ENCODE measurements at places on chromosomes 5 and 9. TPM values are rescaled to one million over a fixed set of nuclear protein-coding genes. Genes with fewer than 3 reads are reported as not detected.

PCDHGB1 gene
- not detected for total RNA-seq

IL33 gene
- not detected for total RNA-seq

FIBCD1 gene
- not detected for total RNA-seq

PDLIM4 gene
- not detected for total RNA-seq

FGF1 gene
- total RNA-seq, result not detected

TENT4A gene
- 51.9 TPM for total RNA-seq

C5orf52 gene
- not detected for total RNA-seq

PCDHGB5 gene
- 0.14 TPM for total RNA-seq

MYO10 gene
- total RNA-seq, result not detected

SYK gene
- total RNA-seq, result 1.1 TPM

PCA3 gene
- not detected for total RNA-seq

SPINK1 gene
- not detected for total RNA-seq

NR2F1 gene
- not detected for total RNA-seq

IL5 gene
- not detected for total RNA-seq

DNA sequence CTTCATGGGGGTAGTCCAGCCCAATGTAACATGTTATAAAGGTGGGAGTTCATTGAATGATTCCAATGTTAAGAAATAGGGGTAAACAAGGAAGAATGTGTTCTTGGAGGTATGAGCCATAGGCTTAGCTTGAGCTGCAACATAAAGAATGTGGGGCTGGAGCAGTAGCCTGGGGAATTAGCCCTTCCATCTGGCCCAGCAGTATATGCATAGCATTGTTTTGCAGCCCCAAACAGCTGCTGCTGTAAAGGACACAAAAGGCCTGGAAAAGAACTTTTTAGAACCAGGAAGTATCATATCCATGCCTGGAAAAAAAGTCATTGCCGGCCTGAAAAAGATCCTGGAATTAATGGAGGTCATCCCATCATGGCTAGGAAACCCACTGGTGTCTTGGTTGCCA, 55.8 kb upstream of the SMARCA2 start:
- DNase-seq, result no peak

DNA sequence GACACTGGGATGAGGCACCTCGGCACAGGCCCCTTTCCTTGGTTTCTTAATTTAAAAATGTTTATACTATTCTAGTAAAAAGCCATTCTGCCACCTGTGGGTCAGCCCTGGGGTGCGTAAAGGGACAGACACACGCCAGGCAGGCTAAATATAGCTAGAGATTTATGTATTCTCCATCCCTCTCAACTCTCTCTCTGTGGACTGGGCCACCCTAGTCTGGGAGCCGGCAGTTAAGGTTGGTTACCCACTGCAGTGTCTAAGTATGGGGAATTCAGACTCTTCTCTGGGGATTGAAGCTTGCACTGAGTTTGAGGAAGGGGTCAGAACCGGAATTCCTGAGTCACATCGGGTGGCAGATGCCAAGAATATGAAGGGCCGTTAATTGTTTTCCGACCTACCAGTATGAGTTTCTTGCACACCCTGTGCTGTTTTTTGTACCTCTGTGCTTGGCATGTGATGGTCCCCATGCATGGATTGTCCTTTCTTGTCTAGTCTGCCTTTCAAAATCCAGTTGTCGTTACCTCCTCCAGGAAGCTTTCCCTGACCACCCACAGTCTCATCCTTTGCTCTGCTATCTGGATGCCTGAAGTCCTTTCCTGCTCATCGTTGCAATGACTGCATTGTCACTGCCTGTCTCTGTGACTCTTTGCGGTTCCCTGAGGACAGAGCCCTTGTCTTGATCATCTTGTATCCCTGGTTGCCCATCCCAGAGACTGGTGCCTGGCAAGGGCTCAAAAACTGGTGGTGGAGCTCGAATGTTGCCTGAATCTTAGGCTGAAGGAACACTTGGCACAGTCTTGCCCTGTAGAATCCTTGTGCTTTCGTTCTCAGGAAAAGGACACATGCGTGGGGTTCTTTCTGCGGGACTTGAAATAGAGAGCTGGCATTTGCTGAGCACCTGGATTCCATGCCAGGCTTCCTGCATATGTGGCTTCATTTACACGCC, 2.1 kb downstream of the NEURL1B start:
- DNase-seq, result no peak

GRCh38 chr5:90476391-90476790, 1.7 kb downstream of the POLR3G start:
- DNase-seq, result no peak

- no peak for DNase-seq
Measured at GRCh38 chr9:97978371-97979130, 4.6 kb upstream of the ANP32B start.

DNA sequence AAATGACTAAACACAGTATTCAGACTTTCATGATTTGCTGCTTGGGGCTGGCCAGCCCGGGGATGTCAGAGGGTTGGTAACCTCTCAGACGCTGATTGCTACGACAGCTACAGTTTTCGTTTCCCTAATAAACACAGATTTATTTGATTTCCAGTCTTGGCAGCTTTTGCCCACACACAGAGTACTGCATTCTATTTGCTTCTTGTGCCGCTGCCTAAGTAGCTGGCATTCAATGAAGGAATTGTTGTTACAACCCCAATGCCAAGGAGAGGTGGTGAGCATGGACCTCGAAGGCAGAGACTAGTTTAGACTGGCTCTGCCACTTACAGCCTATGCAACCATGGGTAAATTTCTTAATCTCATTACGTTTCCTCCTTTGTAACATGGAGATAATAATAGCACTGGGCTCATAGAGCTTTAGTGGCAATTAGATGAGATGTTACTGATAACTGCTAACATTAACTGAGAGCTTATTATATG, 247.1 kb upstream of the PANK3 start:
- DNase-seq, result no peak

- DNase-seq, result no peak
Measured at GRCh38 chr5:101785090-101785489, 511.0 kb downstream of the SLCO4C1 start.

DNA sequence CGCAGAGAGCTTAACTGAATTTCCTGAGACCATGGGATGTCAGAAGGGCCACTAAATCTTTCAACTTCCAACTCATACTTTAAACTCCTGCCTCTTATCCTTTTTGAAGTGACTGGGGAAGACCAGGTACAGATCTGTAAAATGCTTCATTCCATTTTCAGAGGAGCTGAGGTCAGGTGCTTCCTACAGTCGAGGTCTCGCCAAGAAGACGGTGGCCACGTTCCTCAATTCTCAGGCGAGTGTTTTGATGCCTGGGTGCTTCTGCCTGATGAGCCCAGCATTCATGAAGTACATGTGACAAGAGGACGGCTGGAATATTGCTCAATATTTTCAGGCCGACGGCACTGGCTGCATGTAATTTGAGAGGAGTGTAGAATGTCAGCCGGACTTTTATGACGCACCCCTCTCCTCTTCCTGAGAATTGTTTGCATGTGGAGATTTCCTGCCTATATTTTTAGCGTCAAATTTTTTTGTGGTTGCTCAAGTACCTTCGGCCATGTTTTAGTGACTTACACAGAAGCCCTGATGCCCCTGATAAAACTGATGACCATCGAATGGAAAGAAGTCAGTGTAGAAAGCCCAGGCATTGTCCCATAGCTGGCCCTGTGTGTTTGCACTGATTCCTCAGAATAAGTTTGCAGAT, 38.8 kb upstream of the GLRX start:
- no peak for DNase-seq

DNA sequence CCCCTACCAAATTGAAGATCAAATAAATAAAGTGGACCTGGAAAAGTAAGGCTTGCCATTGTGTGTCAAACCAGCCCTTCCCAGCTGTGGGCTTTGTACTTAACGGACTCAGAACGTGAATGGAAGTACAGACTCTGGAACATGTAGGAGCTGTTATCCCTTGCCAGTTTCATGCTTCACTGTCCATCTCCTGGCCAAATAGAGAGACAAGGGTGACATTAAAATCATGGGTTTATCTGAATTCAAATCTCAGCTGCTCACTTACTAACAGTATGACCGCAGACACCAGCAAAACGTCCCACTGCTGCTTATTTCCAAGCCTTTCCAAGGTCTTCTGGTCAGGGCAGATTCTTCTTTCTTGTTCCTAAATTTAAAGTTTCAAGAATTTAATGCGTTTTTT, 52.2 kb downstream of the EXOSC2 start:
- no peak for DNase-seq

- no peak for DNase-seq
Measured at GRCh38 chr9:108521063-108521590, 334.7 kb downstream of the ACTL7B start.

DNA sequence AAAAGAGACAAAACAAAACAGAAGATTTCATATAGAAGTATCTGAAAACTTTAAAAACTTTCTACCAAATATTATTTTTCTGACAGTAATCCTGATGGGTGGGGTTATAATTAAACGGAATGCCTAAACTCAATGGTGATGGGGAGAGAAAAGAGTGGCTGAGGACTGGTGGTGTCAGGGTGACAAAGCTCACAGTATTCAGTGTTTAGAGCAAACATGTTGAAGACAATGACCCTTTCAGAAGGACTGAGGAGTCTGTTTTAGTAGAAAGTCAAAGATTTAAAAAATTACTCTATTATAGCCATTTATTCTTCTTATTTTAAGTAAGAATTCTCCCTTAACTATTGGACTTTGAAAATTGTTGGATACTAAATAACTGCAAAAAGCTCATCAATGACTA, 1144.0 kb downstream of the TAF11L14 start:
- no peak for DNase-seq

- DNase-seq, result no peak
Measured at GRCh38 chr9:35976726-35977125, 18.8 kb upstream of the OR2S2 start.

DNA sequence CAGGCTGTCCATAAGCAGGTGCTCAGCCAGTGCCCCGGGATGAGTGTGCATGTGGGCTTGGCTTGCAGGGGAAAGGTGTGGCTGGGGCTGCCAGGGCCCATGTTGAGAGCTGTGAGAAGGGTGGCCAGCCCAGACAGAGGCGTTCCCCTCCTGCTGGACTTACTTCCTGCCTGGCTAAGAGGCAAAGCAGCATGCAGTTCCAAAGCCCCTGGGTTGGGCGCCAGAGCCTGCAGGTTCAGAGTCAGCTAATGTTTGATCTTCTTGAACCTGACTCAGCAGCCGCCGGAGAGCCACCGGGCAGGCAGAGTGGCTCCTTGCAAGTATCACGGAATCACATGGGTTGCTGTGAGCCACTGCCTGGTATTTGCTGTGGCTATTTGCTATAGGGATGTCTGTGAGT, 168.4 kb upstream of the MAP1B start:
- no peak for DNase-seq

- no peak for DNase-seq
Measured at GRCh38 chr5:158287643-158288271, 428.8 kb upstream of the CLINT1 start.

- no peak for DNase-seq
Measured at GRCh38 chr5:77774981-77775789, 954 bp downstream of the TBCA start.

DNA sequence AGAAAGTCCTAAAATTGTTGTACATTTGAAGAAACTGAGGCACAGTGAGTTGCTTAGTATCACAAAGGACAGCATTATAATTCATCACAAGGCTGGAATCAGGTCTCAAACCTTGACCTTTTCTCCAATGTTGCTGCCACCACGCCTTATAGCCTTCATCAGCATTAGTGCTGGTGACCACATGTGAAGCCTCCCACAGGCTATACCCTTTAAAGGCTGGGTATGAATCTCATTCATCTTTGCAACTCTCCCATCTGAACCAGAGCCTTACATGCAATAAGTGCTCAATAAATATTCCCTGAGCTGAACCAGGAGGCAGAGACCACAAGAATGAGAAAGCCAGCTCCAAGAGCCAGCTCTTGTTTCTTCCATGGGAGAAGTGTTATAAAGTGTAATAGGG, 104.7 kb downstream of the SPOCK1 start:
- DNase-seq, result no peak

GRCh38 chr5:14464096-14464495, 117.5 kb upstream of the OTULINL start:
- DNase-seq, result no peak

DNA sequence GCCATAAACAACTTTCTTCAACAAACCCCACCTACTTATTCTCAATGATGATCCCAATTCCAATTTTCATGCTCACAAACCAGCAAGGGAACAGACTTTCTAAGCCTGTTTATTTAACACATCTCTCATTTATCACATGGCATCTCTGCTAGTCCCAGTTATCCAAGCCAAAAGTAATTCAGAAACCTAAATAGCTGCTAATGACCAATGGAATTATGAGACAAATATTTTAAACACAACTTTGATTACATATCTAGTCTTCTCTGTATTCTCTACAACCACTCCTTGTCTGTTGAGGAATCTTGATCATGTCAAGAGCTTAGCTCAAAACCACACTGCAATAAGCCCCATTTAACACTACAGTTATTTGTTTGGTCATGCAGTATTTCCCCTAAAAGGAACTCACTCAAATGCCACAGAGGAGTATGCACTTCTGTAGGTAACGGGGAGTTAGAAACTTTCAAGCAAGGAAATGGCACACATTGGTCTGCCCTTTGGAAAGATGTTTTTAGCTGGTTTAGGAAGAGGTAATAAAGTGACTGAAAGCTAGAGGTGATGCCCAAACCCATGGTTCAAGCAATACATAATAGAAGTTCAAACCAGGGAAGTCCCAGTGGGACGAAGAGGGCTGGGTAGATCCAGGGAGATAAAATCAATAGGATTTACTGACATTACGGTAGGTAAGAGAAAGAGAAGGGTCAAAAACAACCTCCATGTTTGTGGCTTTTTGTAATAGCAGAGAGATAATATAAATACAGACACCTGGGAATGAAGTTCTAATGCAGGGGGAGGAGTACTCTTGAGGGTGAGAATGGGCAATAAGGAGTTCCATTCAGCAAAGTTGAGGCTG, 42.1 kb upstream of the HTR4 start:
- DNase-seq, result no peak

- DNase-seq, result no peak
Measured at GRCh38 chr9:111916234-111916645, 19.6 kb downstream of the UGCG start.

DNA sequence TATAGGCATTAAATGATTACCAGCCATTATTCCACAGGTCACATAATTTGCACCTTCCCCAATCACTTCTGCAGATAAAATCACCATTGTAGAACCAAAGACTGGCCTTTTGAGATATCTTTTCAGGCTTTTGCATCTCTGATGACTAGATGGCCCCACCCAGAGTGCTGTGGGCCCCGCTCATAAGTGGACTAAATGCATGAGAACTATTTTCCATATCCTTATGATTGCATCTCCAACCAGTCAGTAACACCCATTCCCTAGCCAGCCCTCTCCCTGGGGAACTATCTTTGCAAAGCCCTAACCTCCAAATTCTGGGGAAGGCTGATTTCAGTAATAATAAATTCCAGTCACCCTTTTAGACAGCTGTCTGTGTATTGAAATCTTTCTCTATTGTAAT, 53.5 kb upstream of the CDH9 start:
- DNase-seq, result no peak

GRCh38 chr9:76322810-76323209, 71.4 kb downstream of the RFK start:
- DNase-seq, result no peak

Measured in CD4-positive, alpha-beta T cell (primary cell).